Activated CD4-positive, CD25-positive, alpha-beta regulatory T cell (primary cell): ENCODE measurements at places on chromosomes 4 and X.

- no peak for DNase-seq
Measured at GRCh38 chrX:122582280-122582974, 601.7 kb upstream of the GRIA3 start.

GRCh38 chr4:134388351-134388750, 186.8 kb upstream of the PABPC4L start:
- DNase-seq = no peak

GRCh38 chrX:12975670-12975965, 708 bp downstream of the TMSB4X start:
- no peak for DNase-seq

- no peak for DNase-seq
Measured at GRCh38 chr4:107708225-107708624, 11.8 kb downstream of the PAPSS1 start.

DNA sequence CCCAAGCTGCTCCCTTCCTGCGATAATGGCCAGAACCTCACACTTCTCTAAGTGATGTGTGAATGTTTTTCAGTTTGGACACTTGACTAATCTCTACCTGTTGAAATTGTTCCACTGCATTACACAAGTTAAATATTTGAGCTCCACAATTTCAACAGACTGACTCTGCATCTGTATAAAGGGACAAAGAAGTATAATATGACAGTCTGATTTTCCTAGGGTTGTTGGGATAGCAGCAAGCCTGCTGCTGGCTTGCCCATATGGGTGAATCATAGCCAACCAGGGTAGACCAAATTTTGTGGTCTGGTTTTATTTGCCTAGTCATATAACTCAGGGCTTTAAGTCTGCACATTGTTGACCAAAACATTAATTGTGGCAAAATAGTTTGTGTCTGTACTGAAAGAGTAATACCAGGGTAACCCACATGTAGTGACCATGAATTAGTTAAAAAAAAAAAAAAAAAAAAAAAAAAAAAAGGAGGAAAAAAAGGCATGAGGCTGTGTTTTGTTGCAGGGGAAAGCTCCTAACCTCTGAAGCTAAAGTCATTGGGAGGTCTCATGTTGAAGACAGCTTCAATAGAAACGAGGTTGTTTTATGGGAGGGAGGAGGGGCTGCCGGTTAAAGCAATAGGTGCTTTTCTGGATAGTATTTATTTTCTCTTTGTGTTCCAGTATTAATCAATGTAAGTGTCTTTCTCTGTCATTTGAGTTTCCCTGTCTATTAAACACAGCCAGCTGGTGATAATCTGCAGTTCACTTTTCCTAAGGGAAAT, 534.2 kb downstream of the RAB28 start:
- DNase-seq = no peak

GRCh38 chrX:69538321-69538876, 34.3 kb downstream of the NALF2 start:
- peak; percentile 45 for DNase-seq

- DNase-seq = no peak
Measured at GRCh38 chrX:87067795-87068369, 449.7 kb upstream of the KLHL4 start.

- no peak for DNase-seq
Measured at GRCh38 chr4:147862043-147862692, 130.3 kb downstream of the ARHGAP10 start.

DNA sequence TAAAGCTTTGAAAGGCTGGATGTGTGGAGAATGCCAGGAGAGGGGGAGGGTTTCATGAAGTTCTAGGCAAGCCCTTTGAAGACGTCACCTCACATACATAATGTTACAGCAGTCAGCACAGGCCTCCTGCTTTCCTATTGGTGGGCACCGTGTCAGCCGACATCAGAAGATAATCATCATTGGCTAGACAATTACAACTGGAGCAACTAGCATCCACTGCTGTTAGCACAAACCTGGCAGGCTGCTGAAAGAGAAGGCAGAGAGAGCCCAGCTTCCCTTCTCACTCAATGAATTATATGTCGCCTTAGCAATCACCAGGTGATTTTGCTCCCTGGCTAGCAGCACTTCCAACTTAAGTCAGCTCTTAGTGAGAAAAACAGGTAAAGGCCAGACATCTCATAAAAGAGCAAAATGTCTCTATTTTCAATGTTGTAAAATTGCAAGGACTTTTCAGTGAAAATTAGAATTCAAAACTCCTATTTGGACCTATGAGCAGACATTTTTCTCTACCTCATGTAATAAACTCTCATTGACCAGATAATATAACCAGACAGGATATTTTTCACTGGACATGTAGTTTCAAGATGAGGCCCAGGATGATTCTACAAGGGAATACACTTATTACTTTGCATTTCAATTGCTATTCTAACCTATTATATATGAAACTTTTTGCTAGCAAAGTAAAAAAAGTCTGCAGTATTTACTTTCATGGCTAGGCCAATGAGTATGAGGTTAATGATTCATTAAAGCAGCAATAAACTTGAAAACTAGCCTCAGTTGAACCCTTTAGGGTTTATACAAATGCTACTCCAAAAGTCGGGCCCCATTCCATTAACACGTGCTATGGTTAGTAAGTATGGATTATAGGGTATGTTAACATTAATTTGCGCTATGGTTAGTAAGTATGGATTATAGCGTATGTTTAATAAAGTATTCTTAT, 4.3 kb downstream of the ELOVL6 start:
- DNase-seq = peak; percentile 28

DNA sequence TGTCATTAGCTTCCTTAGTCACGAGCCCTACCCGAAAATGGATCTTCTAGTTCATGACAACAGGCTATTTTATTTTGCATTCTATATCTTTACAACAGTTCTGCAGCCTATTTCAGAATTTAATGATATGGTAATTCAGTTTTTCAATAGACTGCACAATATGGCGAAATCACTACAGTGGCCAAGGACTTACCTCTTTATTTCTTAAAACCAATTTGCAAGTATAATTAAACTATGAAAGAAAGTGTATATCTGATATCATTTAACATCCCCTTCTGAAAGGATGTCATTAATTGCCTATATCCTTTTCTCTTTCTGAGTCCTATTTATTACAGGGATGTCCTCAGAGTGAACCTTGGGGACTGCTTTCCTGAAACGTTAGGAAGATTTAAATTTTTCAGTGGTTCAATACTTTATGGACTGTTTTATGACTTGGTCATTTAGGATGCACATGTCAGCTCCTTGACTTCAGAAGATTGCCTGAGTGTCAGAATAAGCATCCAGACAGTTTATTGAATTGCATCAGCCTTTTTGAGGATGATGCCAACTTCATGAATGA, 190.8 kb upstream of the GEMIN8 start:
- DNase-seq = no peak

DNA sequence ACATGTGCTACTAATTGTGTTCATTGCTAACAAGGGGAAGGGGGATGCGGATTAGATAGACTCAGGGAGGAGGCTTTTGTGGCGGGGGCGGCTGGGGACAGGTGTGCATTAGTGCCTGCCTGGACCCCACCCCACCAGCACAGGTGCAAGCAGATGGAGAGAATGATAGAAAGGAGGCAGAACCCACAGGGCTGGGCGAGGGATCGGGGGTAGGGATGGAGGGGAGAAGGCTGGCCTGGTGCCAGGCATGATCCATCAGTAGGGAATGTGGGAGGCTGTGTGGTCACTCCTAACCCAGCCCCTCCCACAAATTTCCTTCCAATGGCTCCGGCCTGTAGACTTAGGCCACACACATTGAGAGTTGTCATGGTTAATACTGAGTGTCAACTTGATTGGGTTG, 30.5 kb upstream of the CRMP1 start:
- no peak for DNase-seq

- no peak for DNase-seq
Measured at GRCh38 chrX:111861605-111862004, 14.4 kb upstream of the TRPC5OS start.

DNA sequence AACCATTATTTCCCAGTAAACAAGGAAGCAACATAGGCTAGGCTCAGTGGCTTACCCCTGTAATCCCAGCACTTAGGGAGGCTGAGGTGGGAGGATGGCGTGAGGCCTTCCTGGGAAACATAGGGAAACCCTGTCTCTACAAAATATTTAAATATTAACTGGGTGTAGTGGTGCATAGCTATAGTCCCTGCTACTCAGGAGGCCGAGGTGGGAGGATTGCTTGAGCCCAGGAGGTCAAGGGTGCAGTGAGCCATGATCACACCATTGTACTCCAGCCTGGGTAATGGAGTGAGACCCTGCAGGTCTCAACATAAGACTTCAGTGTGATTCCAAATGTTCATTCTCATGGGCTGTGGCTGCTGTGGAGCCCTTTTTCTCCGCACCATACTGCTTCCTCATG, 34.9 kb downstream of the FHDC1 start:
- DNase-seq = no peak

- DNase-seq = no peak
Measured at GRCh38 chr4:139884438-139884837, 218.8 kb downstream of the MGST2 start.

- no peak for DNase-seq
Measured at GRCh38 chr4:144681806-144682205, 35.9 kb downstream of the HHIP start.

- DNase-seq = no peak
Measured at GRCh38 chrX:70134116-70134477, 850 bp downstream of the IGBP1 start.

GRCh38 chr4:122806981-122807679, 19.5 kb upstream of the FGF2 start:
- no peak for DNase-seq

DNA sequence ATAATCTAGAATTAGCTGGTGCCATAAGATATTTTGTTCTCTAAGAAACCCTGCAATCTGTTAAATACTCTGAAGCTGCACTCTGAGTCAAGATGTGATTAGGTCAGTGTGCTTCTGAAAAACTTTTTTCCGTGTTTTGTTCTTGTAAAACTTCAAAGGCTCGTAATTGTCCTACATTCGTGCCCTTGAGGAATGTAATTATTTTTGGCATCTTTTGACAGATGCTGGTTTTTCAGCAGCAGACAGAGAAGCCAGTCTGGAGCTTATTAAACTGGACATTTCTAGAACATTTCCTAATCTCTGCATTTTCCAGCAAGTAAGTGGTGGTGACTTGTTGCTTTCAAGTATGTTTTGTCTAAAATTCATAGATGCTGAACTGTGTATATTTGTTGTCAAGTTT, 36.8 kb upstream of the TADA2B start:
- no peak for DNase-seq

GRCh38 chrX:133645977-133646718, 230.9 kb upstream of the GPC4 start:
- no peak for DNase-seq

DNA sequence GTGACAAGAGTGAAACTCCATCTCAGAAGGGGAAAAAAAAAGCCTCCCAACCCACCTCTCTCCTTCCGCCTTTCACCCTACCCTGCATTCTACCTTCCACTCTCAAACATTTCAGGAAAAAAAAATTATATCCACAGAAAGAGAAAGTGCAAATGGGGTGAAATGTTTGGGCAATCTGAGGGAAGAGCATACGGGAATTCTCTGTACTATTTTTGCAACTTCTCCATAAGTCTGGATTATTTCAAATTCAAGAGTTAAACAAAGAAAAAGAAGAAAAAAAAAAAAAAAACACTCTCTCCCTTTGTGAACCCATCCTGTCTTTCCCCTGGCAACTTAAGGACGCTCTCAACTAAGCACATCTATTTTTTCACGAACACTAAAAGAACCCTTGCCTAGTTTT, 41.3 kb downstream of the AFAP1 start:
- DNase-seq = no peak

DNA sequence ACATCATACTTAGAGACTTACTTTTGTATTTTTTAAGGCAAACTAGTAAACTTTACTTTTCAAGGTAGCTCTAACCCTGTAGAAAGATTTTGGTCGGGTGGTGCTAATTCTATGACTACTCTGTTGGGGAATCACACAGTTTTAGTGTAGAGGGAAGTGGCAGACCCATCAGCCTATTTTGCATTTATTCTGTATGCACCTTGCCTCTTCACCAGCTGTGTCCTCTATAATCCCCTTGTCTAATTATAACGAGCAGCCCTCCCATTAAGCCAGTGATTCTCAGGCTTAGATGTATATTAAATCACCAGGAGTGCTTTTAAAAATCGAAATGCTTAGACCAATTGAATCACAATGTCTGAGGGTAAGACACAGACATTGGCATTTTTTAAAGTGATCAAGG, 78.1 kb downstream of the GALNT7 start:
- DNase-seq = no peak

DNA sequence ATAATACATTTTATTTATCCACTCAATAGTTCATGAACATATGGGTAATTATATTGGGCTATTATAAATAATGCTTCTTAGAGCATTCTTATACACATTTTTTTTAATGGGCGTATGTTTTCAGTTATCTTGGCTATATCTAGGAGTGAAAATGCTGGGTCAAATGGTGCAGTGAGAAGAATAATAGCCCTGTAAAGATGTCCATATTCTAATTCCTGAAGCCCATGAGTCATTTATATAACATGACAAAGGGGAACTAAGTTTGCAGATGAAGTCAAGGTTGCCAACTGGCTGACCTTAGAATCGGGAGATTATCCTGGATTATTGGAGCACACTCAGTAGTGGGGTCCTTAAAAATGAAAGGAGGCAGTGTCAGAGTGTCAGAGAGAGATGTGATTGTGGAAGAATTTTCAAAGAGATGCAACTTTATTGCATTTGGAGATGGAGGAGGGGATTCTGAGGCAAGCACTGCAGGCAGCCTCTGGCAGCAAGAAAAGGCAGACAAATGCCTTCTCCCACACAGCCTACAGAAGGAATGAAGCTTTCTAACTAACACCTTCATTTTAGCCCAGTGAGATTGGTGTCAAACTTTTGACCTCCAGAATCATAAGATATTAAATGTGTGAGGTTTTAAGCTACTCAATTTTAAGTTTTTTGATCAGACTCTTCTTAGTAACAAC, 106.1 kb upstream of the HS3ST1 start:
- no peak for DNase-seq

GRCh38 chr4:110624398-110624780, 1.5 kb upstream of the PITX2 start:
- no peak for DNase-seq

DNA sequence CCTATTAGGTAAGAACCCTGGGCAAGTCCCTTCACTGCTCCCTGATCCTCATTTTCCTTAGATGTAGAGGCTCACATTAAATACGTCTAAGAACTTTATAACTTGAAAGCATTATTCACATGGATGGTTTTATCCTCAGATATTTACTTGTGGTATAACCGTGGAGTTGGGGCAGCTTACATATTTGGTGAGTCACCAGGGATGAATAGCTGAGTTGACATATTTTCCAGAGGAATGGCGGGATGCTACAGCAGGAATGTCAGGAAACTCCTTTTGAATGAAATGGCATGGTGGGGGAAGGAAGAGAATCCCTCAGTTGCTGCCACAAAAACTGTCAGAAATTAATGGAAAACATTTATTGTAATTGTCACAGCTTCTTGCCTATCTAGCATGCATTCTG, 165.3 kb upstream of the RPS6KA3 start:
- DNase-seq = no peak

GRCh38 chrX:147680251-147680650, 231.5 kb upstream of the FMR1 start:
- DNase-seq = no peak

DNA sequence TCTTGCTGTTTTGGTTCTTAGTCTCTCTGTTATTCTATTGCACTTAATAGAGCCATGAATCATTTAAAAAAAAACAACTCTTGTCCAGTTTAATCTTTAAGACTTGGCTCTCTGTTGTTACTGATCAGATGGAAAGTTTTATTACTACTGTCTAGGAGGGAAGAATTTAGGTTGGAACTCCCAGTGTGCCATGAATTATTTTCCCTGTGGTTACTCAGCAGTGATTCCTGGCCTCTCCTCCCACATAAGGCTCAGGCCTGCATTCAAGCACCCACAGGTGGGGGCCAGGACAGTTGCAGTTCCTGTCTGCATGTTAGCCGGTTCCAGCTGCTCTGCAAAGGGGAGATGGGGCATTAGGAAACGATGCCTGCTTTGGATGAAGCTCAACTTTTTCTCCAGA, 29.8 kb upstream of the ESX1 start:
- no peak for DNase-seq
